PC-3 (cell line): ENCODE measurements at places on chromosomes 2 and 18.
A peak's percentile ranks its signal among the peaks of the same experiment; 100 is the strongest.

- DNase-seq: peak; percentile 68
- no peaks in the 10 kb centered on the region for H3K27me3 ChIP-seq
- peak overlapping the region; percentile 95 for H3K27ac ChIP-seq
- no peak overlapping the region for H3K4me3 ChIP-seq
- peaks cover 42% of the 10 kb centered on the region for H3K4me1 ChIP-seq
Observed at GRCh38 chr18:23257686-23258565, 122.6 kb downstream of the CABLES1 start.

- DNase-seq: no peak
- no peaks in the 10 kb centered on the region for H3K27me3 ChIP-seq
- H3K27ac ChIP-seq: no peak overlapping the region
- H3K36me3 ChIP-seq: no peaks in the 10 kb centered on the region
Observed at GRCh38 chr18:56118422-56118821, 520.0 kb downstream of the TXNL1 start.

DNA sequence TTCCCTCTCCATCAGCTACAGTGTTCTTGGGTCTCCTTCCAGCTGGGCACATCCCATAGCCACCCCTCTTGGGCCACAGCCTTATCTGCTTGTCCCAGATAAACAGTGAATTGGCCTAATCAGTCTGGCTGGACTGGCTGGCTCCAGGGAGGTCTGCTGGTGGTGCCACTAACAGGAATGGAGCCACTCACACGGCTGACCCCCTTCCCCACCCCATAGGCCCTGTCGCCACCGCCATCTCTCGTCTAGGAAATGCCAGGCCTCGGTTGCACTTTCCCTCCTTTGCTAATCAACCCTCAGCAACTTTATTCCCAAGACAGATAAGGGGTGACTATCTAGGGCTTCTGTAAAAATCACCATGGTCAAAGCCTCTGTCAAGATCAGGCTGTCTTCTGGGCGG is 23.0 kb upstream of the TNP1 start:
- no peaks in the 10 kb centered on the region for H3K4me1 ChIP-seq
- H3K27me3 ChIP-seq: no peaks in the 10 kb centered on the region; the same call in 1 of the 2 replicates
- no peak for DNase-seq
- no peak overlapping the region for H3K27ac ChIP-seq

- H3K4me3 ChIP-seq: no peak overlapping the region
- H3K27me3 ChIP-seq: no peaks in the 10 kb centered on the region
Observed at GRCh38 chr18:52670896-52671295, 330.9 kb downstream of the DCC start.

DNA sequence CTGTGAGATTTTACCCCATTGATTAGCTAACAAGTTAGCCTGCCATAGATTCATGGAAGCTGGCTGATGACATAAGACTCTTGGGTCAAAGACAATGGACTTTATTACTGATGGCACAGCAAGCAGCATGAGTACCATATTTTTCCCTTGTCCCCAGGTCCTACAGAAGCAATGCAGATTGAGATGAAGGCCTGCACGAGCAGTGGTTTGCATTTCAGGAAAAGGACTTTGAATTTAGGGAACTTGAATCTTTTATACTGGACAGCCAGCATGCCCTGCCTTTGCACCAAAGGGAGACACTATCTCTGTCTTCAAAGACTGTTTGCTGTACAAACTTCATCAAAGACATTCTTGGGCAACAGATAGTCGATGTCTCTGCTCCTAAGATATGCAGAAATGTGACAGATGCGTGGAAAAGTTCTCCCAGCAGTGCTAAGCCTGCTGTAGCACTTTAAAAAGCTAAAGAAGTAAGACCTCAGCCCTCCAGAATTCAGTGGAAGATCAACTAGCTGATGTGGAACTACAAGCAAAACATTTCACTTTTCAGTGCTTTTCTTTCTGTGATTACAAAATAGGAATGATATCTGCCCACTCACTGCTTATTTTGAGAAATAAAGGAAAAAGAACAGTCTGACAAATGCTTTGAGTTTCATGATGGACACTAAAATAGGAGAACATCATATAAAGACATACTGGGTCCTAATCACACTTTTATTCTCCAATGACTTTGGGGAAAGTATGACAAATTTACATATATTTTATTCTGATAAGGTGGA is 44.4 kb upstream of the TANK start:
- no peak overlapping the region for H3K4me3 ChIP-seq
- no peak for DNase-seq
- H3K27me3 ChIP-seq: no peaks in the 10 kb centered on the region
- H3K36me3 ChIP-seq: no peaks in the 10 kb centered on the region
- H3K27ac ChIP-seq: no peak overlapping the region
- peaks cover 9% of the 10 kb centered on the region for H3K4me1 ChIP-seq

DNA sequence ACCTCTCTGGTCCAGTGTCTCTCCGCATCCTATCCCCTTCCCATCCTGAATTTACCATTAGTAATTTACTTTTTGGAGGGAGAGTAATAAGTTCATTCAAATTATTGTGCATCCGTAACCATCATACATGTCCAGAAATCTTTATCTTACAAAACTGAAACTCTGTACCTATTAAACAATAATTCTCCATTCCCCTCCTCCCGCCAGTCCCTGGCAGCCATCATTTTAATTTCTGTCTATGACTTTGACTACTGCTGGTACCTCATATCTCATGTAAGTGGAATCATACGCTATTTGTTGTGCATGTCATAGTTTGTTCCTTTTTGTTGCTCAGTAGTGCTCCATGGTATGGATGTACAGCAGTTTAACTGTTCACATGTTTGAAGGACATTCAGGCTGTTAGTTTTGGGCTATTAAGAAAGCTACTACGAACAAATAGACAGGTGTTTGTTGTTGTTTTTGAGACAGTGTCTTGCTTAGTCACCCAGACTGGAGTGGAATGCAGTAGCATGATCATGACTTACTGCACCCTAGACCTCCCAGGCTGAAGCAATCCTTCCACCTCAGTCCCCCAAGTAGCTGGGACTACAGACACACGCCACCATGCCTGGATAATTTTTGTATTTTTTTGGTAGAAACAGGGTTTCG is 2.0 kb downstream of the LIMS1 start:
- no peaks in the 10 kb centered on the region for H3K36me3 ChIP-seq
- H3K27me3 ChIP-seq: no peaks in the 10 kb centered on the region
- no peak overlapping the region for H3K27ac ChIP-seq
- peaks cover 31% of the 10 kb centered on the region for H3K4me1 ChIP-seq
- peak overlapping the region; percentile 85 for H3K4me3 ChIP-seq

GRCh38 chr2:176961775-176962619 is 250.6 kb upstream of the HNRNPA3 start:
- no peak overlapping the region for H3K27ac ChIP-seq
- no peak for DNase-seq
- no peaks in the 10 kb centered on the region for H3K4me1 ChIP-seq
- H3K36me3 ChIP-seq: no peaks in the 10 kb centered on the region
- H3K27me3 ChIP-seq: peaks cover 80% of the 10 kb centered on the region

- H3K4me3 ChIP-seq: no peak overlapping the region
- H3K4me1 ChIP-seq: 0 out of 2 replicates have a peak, but pooled peaks cover 4% of the 10 kb centered on the region
- H3K27me3 ChIP-seq: no peaks in the 10 kb centered on the region
- H3K36me3 ChIP-seq: no peaks in the 10 kb centered on the region
- no peak overlapping the region for H3K27ac ChIP-seq
Observed at GRCh38 chr2:222736301-222736700, 64.8 kb downstream of the MOGAT1 start.

- no peak overlapping the region for H3K27ac ChIP-seq
- peaks cover 28% of the 10 kb centered on the region for H3K4me1 ChIP-seq
- H3K27me3 ChIP-seq: no peaks in the 10 kb centered on the region
- no peak overlapping the region for H3K4me3 ChIP-seq
Observed at GRCh38 chr2:57906152-57906732, 140.4 kb upstream of the VRK2 start.
